Stimulated activated CD4-positive, alpha-beta T cell treated with anti-CD3 and anti-CD28 coated beads, Interleukin-1b, Interleukin-23, amount 100 ng/mL, for 1 hour (primary cell): ENCODE measurements at places on chromosomes 2 and 18.

- DNase-seq = no peak
Observed at GRCh38 chr2:62474176-62474575, 31.8 kb downstream of the TMEM17 start.

DNA sequence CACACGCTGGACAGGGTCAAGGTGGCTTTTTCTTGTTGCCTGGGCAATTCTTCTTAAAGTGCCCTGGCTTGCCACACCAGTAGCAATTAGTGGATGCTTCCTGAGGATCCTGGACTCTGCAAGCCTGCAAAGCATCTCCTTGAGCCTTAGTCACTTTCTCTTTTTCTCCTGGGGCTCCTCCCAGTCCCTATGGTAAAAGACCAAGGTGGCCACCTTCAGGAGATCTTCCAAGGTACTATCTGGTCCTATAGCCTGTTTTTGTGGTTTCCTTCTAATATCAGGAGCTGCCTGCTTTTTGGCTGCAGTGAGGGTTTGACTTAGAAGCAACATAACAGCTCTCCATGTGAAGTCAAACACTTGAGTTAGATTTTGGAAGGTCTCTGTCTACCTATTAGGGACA is 33.3 kb upstream of the GMCL1 start:
- DNase-seq = no peak

GRCh38 chr2:96159084-96159830 is 14.0 kb upstream of the DUSP2 start:
- DNase-seq = no peak

DNA sequence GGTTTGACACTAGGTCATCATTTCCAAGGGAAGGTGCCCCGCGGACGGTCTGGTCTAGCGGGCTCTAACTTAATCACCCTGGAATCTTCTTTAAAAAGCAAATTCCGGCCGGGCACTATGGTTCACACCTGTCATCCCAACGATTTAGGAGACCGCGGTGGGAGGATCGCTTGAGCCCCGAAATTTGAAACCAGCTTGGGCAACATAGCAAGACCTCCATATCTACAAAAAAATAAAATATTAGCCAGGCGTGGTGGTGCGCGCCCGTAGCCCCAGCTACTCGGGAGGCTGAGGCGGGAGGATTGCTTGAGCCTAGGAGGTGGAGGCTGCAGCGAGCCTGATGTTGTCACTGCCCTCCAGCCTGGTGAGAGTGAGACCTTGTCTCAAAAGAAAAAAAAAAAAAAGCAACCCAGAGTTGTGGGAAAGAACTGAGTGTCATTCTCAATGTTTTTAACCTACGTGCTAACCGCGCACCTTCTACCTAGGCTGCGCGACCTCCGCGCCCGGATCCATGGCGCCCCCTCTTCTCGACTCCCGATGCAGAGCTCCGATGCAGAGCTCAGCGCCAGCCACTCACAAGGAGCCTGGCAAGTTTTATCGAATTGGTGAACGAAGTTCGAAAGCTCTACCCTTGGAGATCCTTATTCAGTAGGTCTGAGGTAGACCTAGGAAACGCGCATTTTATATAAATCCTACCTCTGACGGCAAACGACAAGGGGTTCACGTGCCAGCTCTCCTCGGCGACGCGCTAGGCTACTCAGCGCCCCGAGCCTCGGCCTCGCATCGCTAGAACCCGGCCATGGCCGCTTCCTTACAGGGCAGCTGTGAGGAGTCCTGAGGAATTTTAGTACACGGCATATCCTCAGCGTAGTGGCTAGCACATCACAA is 888 bp upstream of the TWSG1 start:
- DNase-seq = no peak

DNA sequence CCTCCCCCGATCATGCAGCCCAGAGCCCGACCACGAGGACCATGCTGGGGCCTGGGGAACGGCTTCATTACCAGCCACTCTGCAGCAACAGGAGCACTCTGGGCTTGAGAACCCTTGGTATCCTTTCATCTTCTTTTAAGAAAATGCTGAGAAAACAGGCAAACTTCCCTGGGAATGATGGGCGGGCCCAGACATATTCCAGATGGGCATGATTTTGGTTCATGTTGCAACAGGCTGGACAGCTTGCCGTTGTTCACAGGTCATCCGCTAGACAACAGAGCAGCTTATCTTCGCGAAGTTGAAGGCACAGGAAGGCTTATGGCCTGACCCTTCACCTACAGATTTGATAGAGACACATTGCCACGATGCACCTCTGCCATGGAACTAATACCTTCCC is 121.0 kb downstream of the KLHL29 start:
- no peak for DNase-seq

GRCh38 chr18:69845593-69846506 is 101.8 kb downstream of the CD226 start:
- no peak for DNase-seq

GRCh38 chr2:234490271-234491091 is 6.4 kb downstream of the ARL4C start:
- no peak for DNase-seq
